ENCODE measurements at places on chromosomes 3 and 15.
A peak's percentile ranks its signal among the peaks of the same experiment; 100 is the strongest.

DNA sequence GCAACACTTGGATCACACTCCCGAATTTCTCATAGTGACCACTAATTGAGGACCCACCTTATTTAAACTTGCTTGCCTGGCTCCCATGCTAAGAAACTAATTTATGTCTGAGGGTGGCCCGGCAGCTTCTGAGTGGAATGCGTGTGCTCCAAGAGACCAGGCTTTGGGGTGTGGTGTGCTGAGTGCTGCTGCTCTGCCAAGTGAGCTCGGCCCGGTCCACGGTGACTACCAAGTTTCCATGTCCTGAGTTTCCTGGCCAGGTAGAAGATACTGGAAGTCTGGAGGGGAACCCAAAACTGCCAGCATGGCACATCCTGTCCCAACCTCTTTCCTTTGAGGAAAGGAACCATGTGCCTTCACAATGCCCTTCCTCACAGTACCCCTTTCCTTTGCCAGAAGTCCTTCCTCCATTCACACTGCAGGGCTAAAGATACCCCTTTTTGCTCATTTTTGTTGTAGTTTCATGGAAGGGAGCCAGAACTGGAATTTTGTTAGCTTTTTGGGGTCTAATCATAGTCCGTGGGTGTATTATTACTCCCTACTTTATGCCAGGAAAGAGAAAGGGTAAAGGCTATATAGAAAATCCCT, 59.1 kb upstream of the ACAD9 start:
- no peak for DNase-seq

DNA sequence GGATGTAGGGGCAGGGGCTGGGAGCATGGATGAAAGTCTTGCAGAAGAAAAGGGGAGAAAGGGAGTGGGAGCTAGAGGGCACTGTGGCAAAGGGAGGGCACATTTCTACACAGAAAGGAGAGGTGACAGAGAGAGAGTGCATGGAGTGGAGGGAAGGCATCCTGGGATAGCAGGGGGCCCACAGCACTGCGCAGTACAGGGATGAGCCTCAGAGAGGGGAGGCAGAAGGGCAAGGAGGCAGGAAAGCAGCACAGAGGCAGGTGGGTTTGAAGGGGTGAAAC, 5.4 kb downstream of the STOML1 start:
- no peak for DNase-seq

GRCh38 chr3:144052275-144052674, 80.7 kb downstream of the DIPK2A start:
- no peak for DNase-seq

DNA sequence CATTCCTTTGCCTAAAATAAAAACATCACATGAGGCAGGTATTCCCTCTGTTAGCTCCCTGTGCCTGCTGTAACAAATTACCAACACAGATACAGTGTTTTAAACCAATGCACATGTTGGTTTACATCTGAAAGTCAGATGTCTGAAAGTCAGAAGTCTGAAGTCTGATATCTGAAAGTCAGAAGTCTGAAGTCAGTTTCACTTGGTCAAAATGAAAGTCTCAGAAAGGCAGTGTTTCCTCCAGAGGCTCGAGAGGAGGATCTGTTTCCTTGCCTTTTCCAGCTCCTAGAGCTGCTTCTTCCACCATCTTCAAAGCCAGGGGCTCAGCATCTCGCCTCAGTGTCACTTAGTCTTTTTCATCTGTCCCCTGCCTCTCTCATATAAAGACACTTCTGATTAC, 22.0 kb downstream of the SST start:
- no peak for DNase-seq

- no peak for DNase-seq
Measured at GRCh38 chr3:6825524-6825923, 35.4 kb upstream of the GRM7 start.

- no peak for DNase-seq
Measured at GRCh38 chr3:11530153-11530721, 113.5 kb downstream of the VGLL4 start.

- DNase-seq: no peak
Measured at GRCh38 chr15:101187820-101188636, 63.8 kb downstream of the CHSY1 start.

GRCh38 chr15:49815526-49815925, 194.7 kb downstream of the DTWD1 start:
- no peak for DNase-seq

- DNase-seq: peak; percentile 45
Measured at GRCh38 chr3:108150200-108150599, 59.4 kb upstream of the CD47 start.

GRCh38 chr3:86880066-86880465, 110.9 kb downstream of the VGLL3 start:
- DNase-seq: no peak

- DNase-seq: no peak
Measured at GRCh38 chr3:129655291-129655700, 48.8 kb upstream of the PLXND1 start.

DNA sequence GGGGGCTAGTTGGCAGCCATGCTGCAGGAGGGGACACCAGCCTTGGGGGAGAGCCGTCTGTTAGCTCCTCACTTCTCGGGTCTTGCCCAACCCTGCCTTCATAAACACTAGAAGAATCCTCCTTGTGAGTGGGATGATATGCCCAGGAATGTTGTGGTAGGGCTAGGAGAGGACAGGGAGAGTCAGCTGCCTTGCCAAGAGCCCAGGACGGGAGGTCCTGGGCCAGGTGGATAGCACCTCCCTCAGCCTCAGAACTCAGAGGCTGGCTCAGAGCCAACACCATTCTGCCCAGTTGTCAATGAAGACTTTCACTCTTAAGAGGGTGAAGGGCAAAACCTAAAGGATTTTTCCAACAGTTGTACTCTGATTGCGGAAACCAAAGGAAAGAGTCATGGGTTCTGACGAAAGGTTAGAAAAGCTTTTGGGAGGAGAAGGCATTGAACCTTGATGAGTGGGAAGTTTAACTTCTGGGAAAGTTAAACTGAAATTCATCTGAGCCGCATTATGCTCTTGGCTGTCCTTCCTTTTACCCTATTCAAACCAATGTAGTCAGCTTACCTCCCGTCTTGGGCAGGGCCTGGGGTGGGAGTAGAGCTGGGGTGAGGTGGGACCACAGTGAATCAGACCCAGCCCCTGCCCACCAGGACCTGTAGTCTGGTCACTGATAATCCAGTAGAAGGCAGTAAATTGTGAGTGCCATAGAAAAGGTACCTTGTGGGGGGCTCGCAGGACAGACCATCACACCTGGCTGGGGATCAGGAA, 81.9 kb downstream of the FAM43A start:
- DNase-seq: no peak

Measured in liver (tissue), 10 donors.